ENCODE measurements at places on chromosomes 12 and 14.
A peak's percentile ranks its signal among the peaks of the same experiment; 100 is the strongest.

GRCh38 chr12:48629541-48629940, 52.5 kb downstream of the KANSL2 start:
- H3K4me3 ChIP-seq: no peak overlapping the region
- H3K27ac ChIP-seq: no peak overlapping the region
- peaks cover 6% of the 10 kb centered on the region for H3K27me3 ChIP-seq
- H3K36me3 ChIP-seq: no peaks in the 10 kb centered on the region

GRCh38 chr14:83379436-83379835, 1845.8 kb upstream of the SEL1L start:
- H3K36me3 ChIP-seq: no peaks in the 10 kb centered on the region
- H3K4me1 ChIP-seq: no peaks in the 10 kb centered on the region
- no peaks in the 10 kb centered on the region for H3K27me3 ChIP-seq
- H3K27ac ChIP-seq: no peak overlapping the region

GRCh38 chr14:24270537-24271133, 762 bp downstream of the RABGGTA start:
- no peak for DNase-seq
- H3K27me3 ChIP-seq: no peaks in the 10 kb centered on the region
- peaks cover 32% of the 10 kb centered on the region for H3K36me3 ChIP-seq
- peak overlapping the region; percentile 95 for H3K4me3 ChIP-seq

GRCh38 chr14:21233457-21234076, 35.7 kb downstream of the HNRNPC start:
- H3K27ac ChIP-seq: no peak overlapping the region
- no peaks in the 10 kb centered on the region for H3K27me3 ChIP-seq
- no peak for DNase-seq
- peaks cover 72% of the 10 kb centered on the region for H3K4me1 ChIP-seq
- no peak overlapping the region for H3K4me3 ChIP-seq

- H3K36me3 ChIP-seq: no peaks in the 10 kb centered on the region
- H3K27me3 ChIP-seq: no peaks in the 10 kb centered on the region
- no peaks in the 10 kb centered on the region for H3K4me1 ChIP-seq
Measured at GRCh38 chr14:58788655-58789503, 151.1 kb downstream of the DACT1 start.

DNA sequence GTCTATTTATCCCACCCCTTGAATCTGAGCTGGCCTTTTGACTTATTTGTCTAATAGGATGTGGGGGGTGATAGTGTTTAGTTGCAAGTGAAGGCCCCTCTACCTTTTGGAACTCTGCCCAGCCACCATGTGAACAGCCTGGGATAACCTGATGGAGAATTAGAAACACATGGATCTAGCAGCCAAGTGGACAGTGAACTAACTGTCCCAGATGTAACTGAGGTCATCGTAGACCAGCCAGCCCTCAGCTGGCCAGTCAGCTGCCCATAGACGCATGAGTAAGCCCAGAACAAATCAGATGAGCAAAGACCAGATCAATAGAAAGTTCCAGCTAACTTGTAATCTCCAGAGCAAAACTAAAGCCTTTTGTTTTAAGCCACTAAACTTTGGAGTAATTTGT, 19.0 kb downstream of the KLRB1 start:
- no peak overlapping the region for H3K27ac ChIP-seq
- no peak for DNase-seq
- H3K27me3 ChIP-seq: no peaks in the 10 kb centered on the region
- H3K4me3 ChIP-seq: no peak overlapping the region
- no peaks in the 10 kb centered on the region for H3K4me1 ChIP-seq
- no peaks in the 10 kb centered on the region for H3K36me3 ChIP-seq

- no peaks in the 10 kb centered on the region for H3K4me1 ChIP-seq
- peaks cover 4% of the 10 kb centered on the region for H3K27me3 ChIP-seq
- DNase-seq: no peak
- no peak overlapping the region for H3K27ac ChIP-seq
- H3K4me3 ChIP-seq: no peak overlapping the region
- no peaks in the 10 kb centered on the region for H3K36me3 ChIP-seq
Measured at GRCh38 chr12:8829621-8830020, 7.2 kb downstream of the A2ML1 start.

DNA sequence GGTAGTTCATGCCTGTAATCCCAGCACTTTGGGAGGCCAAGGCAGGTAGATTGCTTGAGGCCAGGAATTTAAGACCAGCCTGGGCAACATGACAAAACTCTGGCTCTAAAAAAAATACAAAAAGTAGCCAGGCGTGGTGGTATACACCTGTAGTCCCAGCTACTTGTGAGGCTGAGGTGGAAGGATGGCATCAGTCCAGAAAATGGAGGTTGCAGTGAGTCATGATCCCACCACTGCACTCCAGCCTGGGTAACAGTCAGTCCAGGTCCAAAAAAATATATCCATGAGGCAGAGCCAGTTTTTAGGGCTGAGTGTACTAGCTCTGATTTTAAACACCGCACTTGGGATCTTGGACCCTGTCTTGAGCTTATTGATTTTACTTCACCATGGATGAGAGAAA, 30.6 kb upstream of the FICD start:
- H3K4me3 ChIP-seq: no peak overlapping the region
- H3K36me3 ChIP-seq: no peaks in the 10 kb centered on the region
- H3K27ac ChIP-seq: no peak overlapping the region
- H3K27me3 ChIP-seq: peaks cover 4% of the 10 kb centered on the region
- DNase-seq: no peak

DNA sequence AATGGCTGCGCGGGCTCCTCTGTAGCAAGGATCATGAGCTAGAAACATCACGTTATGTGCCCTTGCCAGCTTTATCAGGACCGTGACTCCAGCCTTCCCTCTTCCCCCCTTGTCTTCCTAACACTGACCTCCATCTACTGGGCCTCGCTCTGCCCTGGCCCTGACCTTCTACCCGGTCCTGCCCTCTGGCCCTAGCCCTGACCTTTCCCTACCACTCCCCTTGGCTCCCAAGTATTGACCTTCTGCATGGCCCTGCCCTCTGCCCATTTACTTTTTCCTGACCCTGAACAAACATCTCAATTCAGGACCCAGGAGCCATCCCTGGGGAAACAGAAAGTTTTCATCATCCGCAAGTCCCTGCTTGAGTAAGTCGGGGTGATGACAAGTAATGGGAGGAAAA, 2.0 kb downstream of the SOAT2 start:
- no peaks in the 10 kb centered on the region for H3K4me1 ChIP-seq
- H3K27me3 ChIP-seq: no peaks in the 10 kb centered on the region
- no peaks in the 10 kb centered on the region for H3K36me3 ChIP-seq
- DNase-seq: no peak
- no peak overlapping the region for H3K4me3 ChIP-seq
- no peak overlapping the region for H3K27ac ChIP-seq

- no peak overlapping the region for H3K4me3 ChIP-seq
- H3K27ac ChIP-seq: no peak overlapping the region
- H3K36me3 ChIP-seq: no peaks in the 10 kb centered on the region
- no peak for DNase-seq
Measured at GRCh38 chr14:51035611-51036192, 59.2 kb downstream of the TRIM9 start.

- no peaks in the 10 kb centered on the region for H3K4me1 ChIP-seq
- no peak for DNase-seq
- H3K36me3 ChIP-seq: no peaks in the 10 kb centered on the region
- peaks cover 5% of the 10 kb centered on the region for H3K27me3 ChIP-seq
- no peak overlapping the region for H3K27ac ChIP-seq
Measured at GRCh38 chr14:103943673-103944072, 1.3 kb upstream of the RD3L start.

DNA sequence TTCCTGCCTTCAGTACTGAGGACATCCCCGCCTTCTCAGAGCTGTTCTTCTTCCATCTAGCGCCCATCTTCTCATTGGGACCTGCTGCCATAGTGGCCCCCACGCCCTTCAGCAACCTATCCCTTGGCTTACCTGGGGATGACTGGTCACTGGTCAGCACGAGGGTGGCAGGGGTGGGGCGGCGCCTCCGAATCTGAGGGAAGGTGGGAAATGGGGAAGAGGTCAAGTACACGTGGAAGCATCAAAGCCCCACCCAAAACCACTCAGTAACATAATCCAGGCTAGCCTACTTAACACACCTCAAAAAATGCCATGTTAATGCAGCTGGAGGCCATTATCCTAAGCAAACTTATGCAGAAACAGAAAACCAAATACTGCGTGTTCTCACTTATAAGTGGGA, 4.3 kb downstream of the PPP1R1A start:
- H3K4me3 ChIP-seq: no peak overlapping the region
- H3K27me3 ChIP-seq: peaks cover 30% of the 10 kb centered on the region
- no peak overlapping the region for H3K27ac ChIP-seq
- no peaks in the 10 kb centered on the region for H3K36me3 ChIP-seq
- no peak for DNase-seq

DNA sequence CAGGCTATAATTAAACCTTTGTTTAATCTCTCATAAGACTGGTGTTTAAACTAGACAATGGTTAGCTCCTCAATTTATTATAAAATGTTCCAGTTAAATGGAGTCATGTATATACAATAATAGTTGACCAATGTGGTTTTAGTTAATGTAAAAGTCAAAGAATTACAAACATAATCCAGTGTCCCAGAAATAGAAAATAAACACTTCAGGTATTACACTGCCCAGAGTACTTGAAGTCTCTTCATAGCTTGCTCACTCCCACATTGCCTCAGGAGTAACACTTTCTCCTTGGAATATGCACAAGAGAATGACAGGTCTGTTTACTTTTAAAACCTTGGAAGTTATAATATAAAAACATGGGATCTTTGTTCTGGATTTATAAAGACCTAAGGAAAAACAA, 60.5 kb downstream of the SLC38A1 start:
- DNase-seq: no peak
- H3K27me3 ChIP-seq: no peaks in the 10 kb centered on the region
- peaks cover 17% of the 10 kb centered on the region for H3K36me3 ChIP-seq
- no peak overlapping the region for H3K27ac ChIP-seq
- H3K4me3 ChIP-seq: no peak overlapping the region
- peaks cover 13% of the 10 kb centered on the region for H3K4me1 ChIP-seq

DNA sequence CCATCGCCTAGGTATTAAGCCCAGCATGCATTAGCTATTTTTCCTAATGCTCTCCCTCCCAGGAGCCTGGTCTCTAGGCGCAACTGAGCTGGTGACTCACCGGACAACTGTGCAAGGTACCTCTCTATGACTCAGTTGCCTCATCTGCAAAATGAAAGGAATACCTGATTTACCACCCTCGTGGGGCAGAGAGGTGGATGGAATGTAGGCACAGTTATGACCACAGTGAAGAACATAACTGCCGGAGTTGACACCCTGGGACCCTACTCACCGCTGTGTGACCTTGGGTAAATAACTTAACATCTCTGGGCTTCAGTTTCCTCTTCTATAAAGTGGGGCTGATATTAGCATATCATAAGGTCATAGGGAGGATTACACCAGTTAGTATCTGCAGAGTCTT, 22.6 kb downstream of the BCL11B start:
- no peaks in the 10 kb centered on the region for H3K4me1 ChIP-seq
- no peaks in the 10 kb centered on the region for H3K36me3 ChIP-seq
- peaks cover 52% of the 10 kb centered on the region for H3K27me3 ChIP-seq

DNA sequence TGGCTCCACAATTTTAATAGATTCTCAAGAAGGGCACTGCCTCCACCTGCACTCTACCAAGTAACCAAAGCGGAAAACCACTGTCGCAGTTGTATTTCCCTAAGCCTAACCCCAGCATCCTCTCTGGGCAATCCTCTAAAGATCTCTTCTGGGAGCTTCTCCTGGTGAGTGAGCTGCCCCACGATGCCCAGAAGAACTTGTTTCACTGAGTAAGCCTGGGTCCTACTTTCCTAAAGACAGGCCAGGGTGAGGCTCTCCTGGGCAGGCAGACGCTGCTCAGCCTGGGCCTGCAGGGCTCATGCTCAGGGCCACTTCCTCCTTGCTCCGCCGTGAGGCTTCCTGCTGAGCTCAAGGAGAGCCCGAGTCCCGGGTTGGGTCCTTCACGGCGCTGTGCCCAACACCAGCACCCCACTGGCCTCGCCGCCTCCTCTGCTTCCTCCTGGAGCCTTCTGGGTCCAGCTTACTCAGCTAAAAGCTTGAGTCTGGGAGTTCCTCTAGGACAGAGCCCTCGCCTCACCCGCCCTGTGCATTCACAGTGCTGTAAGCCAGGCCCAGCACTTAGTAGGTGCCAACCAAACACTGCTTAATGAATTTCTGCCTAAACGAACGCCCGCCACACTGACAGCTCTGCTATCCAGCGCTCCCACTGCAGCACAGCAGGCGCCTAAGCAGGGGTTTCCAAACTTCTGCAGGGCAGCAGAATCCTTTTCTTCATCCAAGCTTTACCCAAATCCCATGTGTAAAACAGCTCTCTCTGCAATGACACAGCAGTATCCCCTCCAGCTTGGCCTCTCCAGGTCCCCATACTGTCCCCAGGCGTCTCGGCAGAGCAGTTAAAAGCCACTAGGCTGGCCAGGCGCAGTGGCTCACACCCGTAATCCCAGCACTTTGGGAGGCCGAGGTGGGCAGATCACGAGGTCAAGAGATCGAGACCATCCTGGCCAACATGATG, 5.7 kb downstream of the RAB35 start:
- peak; percentile 85 for DNase-seq
- no peak overlapping the region for H3K27ac ChIP-seq
- H3K4me1 ChIP-seq: peaks cover 41% of the 10 kb centered on the region
- H3K36me3 ChIP-seq: peaks cover 29% of the 10 kb centered on the region

DNA sequence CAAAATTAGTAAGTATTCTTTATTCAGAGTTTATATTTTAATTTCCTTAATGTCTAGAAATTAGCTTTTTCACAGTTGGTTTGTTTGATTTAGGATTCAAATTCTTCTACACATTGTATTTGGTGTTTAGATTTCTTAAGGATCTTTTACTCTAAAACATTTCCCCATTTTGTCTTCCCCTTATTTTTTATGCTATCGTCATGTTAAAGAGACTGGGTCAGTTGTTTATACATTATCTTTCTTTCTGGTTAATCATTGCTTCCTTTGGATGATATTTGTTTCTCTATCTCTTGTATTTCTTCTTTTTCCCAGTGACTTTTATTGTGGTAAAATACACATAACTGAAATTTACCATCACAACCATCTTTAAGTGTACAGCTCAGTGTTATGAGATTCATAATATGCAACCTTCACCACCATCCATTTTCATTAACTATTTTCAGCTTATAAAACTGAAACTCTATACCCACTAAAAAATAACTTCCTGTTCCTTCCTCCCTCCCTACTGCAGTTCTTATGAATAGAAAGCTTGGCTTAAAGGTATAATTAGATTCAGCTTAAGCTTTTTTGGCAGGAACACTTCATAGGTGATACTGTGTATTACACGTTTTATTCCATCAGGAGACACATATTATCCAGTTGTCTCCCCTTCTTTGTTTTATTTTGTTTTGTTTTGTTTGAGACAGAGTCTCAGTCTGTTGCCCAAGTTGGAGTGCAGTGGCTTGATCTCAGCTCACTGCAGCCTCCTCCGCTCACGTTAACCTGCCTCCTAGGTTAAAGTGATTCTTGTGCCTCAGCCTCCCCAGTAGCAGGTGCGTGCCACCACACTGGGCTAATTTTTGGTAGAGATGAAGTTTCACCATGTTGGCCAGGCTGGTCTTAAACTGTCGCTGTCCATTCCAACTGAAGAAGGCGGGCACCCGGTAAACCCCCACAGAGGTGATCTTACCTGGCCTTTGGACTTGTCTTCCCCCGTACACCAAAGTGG, 45.0 kb downstream of the NOPCHAP1 start:
- H3K4me1 ChIP-seq: peaks cover 5% of the 10 kb centered on the region
- H3K36me3 ChIP-seq: no peaks in the 10 kb centered on the region
- no peak for DNase-seq
- no peak overlapping the region for H3K27ac ChIP-seq
- no peaks in the 10 kb centered on the region for H3K27me3 ChIP-seq

All from upper lobe of right lung (tissue), 1 donor.